RPMI7951 (cell line): ENCODE measurements at places on chromosomes 3 and 15. TPM values are rescaled to one million over a fixed set of nuclear protein-coding genes. Genes with fewer than 3 reads are reported as not detected.

DNA sequence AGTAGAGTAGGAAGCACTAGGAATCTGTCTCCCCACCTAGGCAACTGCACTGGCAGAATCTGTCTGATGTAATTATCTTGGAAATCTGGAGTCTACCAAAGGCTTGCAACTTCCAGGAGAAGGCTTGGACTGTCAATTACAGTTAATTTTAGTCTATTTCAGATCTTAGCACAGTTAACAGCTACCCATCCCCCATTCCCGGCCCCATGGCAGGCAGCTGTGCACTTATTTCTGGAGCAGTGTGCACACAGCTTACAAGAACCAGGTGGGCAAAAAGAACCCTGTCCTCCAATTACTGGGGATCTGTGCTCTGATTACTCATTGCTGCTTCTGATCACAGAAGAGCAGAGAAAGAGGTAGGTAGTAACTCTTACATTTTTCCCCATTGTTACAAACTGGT, 12.3 kb upstream of the CDAN1 start:
- DNase-seq: no peak

GRCh38 chr3:125316246-125316645, 58.9 kb downstream of the ZNF148 start:
- no peak for DNase-seq

The P2RY1 gene
- total RNA-seq: 0.29 and 0.48 TPM in 2 replicates

The PRRT3 gene
- total RNA-seq: 0.98 and 1.2 TPM in 2 replicates

DNA sequence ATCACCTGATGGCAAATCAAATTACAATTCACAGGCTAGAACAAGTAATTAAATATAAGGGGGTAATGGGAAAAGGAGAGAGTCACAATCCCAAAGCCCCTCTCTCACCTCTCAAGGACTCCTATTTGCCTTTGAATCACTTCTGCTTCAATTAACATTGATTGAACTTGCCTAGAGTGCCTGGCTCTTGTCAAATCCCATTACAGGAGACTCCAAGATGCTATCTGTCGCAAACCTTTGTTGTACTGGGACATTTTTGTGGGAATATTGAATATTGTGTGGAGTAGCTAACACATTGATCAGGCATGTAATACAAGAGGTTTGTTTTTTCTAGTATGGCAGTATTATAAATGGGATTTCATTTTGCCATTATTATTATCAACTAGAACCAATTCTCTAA, 412.8 kb upstream of the AZI2 start:
- no peak for DNase-seq

GRCh38 chr3:65583188-65583587, 455.5 kb downstream of the MAGI1 start:
- no peak for DNase-seq

The TERC gene
- total RNA-seq: 45.8 and 88.5 TPM in 2 replicates

DNA sequence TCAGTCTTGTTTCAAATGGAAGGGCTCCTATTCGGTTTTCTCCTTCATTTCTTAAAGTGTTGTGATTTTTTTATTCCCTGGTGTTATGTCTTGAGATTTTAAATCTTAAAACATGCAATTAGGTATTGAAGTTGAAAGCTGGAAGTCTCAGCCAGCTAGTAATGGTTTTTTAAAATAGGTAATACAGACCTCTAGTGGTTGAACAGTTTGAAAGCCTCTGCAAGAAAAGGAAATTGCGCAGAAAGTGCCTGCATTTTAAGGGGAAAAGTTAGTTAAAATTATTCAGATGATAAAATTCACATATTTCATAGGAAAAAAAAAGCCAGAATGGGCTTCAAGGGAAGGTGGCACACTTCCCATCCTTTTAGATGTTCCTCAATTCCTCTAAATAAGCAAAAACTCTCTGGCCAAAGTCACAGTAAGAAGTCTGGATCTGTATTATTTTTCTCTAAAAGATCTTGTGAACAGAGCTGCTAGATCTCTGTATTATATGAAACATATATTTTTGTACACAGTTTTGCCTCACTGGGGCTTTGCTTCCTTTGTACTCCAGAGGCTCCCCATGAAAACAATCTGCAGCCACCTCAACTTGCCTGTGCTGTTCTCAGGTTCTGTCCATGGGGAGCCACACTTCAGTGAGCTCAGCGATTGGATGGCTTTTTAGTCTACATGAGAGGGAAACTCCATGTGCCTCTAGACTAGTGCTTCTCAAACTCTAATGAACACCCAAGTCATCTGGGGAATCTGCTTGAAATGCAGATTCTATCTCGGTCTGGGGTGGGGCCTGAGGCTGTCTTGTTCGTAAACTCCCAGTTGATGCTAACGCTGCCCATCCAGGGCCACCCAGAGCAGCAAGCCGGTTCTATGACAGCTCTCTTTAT, 21.5 kb downstream of the AGTR1 start:
- peak; percentile 4 for DNase-seq

- DNase-seq: no peak
Measured at GRCh38 chr15:79136434-79137046, 46.0 kb upstream of the RASGRF1 start.

DNA sequence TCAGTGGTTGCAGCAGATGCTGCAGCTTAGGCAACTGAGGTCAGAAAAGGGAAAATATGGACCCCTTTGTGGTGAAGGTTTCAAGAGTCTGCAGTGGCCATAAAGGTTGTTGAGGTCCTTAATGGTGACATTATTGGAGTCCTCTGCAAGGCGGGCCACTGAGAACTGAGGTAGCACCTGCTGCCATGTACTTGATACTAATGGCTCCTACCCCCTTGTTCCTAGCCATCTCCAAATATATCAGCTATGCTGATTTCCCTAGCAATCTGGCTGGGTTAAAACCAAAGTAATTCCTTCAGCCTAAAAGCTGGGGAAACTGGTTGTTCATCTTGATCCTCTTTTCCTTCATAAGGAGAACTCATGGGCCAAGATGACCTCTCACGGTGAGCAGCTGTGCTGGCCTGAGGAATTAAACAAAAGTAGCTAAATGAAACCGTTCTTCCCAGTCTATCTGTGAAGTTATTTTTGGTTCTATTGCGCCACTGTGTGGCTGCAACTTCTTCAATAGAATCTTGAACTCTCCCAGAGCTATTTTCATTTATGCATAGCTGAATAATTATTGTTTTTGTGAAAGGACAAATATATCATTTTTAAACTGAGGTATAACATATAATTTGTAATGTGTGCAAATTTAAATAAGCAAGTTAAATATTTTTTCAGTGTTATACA, 76.1 kb upstream of the PLSCR4 start:
- DNase-seq: peak; percentile 63

- no peak for DNase-seq
Measured at GRCh38 chr15:91894606-91895005, 41.1 kb downstream of the SLCO3A1 start.

DNA sequence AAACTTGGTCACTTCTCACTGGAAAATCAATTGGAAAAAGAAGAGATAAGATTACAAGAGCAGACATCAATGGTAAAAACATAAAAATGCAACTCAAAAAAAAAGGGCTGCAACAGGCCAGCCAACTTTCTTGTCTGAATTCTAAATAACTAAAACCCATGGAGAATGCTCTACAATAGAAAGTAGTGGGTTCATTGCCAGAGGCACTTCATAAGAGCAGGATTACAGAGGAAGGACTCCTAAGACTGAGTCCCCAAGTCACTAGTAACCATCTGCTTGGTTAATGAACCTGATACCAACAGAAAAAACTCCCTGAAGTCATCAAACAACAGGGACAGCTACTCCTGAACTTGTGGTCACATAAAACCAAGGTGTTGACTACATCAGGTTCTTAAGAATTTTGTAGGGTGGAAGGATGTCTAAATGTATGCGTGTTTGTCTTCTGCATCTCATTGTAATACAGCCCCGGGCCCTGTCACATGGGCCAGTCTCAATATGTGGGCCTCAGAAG, 148.6 kb downstream of the IMPG2 start:
- no peak for DNase-seq
